ENCODE measurements at places on chromosomes 3 and 15.

DNA sequence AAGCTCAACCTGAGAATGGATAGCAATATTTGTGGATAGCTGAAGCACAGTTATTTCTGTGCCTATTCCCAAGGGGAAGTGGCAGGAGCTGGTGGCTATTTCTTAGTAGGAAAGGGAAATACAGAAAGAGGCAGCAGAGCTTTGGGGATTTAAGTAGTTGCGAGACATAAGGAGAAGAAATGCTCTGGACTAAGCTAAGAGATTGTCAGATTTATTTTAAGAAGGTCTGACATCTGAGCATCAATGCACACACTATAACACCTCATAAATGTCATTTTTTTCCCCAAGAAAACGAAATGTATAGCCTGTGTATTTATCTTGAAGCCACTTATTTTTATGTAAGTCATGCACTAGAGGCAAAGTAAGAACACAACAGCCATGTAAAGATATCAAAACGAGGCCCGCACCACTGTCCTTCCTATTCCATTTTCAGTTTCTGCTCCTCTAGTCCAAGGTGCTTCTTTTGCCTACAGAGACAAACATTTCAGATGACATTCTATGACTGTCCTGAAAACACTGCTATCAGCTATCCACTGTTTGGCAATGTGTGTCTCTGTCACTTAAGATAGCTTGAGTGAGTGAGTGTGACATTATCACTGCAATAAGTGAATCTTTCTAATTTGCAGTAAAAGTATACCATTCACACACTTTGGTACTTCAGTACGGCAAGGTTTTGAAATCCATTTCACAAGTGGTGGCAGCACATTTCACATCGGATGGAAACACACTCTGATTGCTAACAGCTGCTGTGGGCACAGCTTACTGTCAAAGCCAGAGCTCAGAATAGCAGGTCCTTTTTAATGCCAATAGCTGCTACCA is 62.7 kb upstream of the ICE2 start:
- DNase-seq: no peak

- DNase-seq: no peak
Observed at GRCh38 chr3:127485396-127486170, 105.0 kb downstream of the TPRA1 start.

DNA sequence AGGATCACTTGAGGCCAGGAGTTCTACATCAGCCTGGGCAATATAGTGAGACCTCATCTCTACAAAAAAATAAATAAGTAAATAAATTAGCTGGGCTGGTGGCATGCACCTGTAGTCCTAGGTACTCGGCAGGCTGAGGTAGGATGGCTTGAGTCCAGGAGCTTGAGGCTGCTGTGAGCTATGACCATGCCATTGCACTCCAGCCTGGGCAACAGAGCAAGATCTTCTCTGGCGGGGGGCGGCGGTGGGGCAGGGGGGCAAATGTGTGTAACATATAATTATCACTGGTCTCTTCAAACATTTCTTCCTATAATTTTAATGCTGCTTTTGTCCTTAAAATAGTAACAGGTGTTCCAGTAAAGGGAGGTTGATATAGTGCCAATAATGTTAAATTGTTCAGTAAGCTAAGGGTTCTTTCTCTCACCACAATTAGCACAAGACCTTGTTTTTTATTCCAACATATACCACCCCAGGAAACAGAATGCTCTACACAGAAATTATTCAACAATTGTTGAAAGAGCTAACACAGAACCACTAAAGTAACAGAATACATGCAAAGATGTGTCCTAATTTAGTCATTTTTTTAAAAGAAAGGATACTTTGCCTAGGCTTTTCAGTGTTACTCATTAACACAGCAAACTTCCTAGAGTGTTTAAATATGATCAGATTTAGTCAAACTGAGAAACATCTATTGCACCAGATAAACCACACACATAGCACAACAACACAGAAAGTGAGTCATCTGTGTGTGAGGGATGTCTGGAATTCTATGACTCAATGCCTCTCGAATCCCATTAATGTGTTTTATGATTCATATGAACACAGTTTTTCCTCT is 29.1 kb downstream of the ANKRD28 start:
- peak; percentile 23 for DNase-seq

DNA sequence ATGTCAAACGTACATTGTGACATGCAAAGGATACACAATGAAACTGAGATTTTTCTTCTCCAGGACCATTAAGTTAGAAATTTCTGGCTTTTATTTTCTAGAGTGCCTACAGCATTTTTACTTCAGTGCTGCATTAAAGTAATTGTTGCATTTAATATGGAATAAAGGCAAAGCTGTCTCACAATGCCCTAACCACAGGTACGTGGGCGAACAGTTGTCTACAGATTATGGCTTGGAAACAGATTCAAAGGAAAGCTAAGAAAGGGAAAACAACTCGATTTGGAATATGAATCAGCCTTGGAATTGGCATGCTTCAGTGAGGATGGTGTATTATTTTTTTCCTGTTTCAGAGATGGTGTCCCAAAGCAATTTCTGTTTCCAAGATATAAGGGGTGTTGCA is 79.1 kb upstream of the TUSC7 start:
- DNase-seq: no peak

GRCh38 chr3:85251766-85252165 is 293.0 kb downstream of the CADM2 start:
- no peak for DNase-seq

GRCh38 chr3:132641837-132642538 is 17.6 kb downstream of the ACAD11 start:
- peak; percentile 80 for DNase-seq

DNA sequence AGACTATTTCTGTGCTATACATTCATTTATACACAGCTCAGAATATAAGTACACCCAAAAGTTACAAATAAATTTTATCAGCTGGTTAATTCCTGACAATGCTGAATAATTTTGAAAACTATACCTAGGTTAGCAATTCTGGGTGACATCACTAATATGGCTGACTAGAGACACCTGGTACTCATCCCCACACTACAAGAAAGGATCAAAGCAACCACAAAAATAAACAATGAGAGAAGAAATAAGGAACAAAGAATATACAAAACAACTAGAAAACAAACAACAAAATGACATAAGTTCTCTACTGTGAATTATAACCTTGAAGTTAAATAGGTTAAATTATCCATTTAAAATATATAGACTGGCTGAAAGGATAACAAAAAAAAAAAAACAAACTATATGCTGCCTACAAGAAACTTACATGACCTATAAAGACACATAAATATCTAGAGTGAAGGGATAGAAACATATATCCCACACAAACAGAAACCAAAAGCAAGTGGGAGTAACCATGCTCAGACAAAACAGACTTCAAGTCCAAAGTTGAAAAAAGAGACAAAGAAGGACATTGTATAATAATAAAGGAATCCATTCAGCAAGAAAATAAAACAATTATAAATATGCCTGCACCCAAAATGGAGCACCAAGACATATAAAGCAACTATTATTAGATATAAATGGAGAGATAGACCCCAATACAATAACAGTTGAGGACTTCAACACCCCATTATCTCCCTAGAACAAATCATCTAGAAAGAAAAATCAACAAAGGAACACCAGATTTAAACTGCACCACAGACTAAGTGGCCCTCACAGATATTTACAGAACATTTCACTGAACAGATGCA is 57.8 kb downstream of the IMPG2 start:
- no peak for DNase-seq

- no peak for DNase-seq
Observed at GRCh38 chr3:148873270-148873927, 8.3 kb downstream of the CPA3 start.

GRCh38 chr3:87361271-87361670 is 84.9 kb upstream of the POU1F1 start:
- no peak for DNase-seq

DNA sequence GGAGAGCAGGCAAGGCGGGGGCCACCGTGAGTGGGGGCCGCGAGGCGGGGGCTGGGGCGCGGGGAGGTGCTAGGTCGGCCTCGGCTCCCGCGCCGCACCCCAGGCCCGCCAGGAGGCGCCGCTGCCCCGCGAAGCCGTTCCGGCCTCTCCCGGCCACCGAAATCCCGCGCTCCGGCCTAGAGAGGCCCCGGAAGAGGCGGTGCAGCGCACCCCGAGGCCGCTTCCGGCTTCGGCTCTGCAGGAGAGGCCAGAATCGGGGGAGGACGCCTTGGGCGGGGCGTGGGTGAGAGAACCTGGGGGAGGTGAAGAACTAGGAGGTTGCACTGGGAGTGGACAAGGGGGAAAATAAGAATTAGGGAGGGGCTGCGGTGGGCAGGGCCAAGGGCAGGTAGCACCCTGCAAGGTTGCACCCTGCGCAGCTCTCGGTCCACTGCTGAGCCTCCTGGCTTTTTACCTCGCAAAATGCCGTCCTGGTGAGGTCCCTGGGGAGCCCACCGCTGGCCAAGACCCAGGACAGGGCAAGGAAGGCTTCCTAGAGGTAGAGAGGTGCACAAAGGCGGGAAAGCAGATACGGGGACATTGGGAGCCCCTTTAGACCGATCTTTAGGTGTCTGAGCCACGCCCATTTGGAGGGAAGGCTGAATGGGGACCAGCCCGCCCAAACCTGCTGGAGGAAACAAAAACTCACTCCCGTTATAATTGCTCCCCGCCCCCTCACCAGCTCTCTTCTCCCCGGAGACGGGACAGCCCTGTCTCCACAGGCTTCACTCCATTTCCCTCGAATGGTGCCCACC is 8.4 kb upstream of the GNAI2 start:
- peak; percentile 96 for DNase-seq

DNA sequence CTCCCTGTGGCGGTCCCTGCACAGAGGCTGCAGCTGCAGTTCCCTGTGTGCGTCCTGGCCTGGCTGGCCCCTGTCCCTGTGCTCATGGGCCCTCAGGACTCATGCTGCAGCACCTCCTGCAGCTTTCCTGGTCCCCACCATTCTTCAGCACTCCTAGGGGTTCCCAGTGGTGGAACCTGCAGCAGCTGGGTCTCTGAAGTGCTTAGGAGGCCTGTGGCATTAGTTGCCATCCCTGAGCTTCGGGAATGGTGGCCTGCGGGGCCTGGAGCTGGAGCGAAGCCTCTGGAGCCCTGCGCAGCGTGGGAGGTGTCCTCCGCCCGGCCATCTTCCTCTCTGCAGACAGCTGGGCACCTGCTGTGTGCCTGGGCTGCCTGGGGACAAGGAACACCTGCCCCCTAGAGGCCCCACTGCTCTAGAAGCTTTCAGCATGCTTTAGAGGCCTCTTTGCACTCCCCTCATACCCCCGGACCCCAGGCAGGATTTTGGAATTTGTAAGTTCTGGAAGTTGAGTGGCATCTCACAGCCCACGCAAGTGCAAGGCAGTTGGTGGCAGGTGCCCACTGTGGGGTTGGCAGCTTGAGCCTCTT is 13.1 kb downstream of the PLXNA1 start:
- DNase-seq: no peak

DNA sequence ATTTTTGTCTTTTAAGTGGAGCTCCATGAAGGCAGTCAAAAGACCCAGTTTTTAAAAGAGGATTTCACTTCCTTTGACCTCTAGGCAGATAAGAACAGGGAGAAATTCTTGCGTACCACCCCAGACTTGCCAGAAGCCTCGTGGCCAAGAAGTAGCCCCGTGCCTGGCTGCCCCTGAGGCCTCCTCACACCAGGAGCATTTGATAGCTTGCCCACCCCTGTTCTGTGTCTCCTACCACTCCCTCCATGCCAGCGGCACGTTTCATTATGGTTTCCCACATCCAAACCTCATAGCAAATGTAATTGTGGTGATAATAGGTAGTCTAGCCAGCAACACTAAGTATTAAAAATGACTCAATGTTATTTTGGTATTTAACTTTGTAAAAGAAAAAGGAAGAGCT is 107.7 kb downstream of the GHSR start:
- DNase-seq: no peak
